ENCODE measurements at places on chromosomes 1 and 21.

DNA sequence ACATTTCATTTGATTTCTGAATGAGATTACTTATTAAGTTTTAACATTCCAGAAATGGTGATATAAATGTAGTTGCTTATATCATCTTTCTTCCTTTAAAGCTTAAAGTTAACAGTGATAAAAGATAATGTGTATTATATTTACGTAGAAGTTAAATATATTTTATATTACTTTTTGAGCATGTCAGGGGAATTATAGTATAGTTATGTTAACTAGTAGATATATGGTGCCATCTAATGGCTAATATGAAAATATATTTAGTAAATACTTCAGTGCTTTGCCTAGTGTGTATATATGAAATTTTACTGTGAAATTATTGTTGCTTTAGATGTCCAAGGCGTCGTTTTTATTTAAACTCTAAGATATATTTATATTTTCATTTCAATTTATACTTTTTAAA, 51.5 kb downstream of the SYT14 start:
- DNase-seq = no peak

DNA sequence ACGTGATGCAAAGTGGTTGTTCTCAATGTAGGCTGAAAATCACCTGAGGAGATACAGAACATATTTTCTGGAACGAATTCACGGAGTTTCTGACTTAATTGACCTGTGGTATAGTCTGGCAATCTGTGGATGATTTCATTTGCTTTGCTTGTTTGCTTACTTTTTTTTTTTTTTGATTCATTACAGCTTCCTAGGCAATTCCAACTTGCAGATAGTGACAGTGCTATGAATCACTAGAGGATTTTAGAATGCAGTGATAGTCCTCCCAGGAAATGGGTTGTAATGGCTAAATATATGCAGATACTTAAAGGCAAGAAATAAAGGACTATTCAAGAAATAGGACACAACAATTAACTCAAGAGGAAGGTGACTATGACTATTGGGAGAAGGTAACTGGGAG, 1378.1 kb upstream of the PRMT6 start:
- DNase-seq = no peak

GRCh38 chr1:117312453-117313138, 54.7 kb upstream of the MAN1A2 start:
- no peak for DNase-seq

GRCh38 chr1:44808063-44808937, at the start of gene BTBD19:
TSS of gene BTBD19 (plus strand) at chr1:44808523. CDS start at chr1:44808821, 298 bp downstream.
- DNase-seq = peak; percentile 78

- DNase-seq = no peak
These were observed 18.9 kb downstream of the EPHX1 start for GRCh38 chr1:225828706-225829345.

GRCh38 chr1:228810878-228811711, 75.8 kb downstream of the RHOU start:
- DNase-seq = no peak

GRCh38 chr1:41073971-41074370, 52.4 kb upstream of the SLFNL1 start:
- no peak for DNase-seq

DNA sequence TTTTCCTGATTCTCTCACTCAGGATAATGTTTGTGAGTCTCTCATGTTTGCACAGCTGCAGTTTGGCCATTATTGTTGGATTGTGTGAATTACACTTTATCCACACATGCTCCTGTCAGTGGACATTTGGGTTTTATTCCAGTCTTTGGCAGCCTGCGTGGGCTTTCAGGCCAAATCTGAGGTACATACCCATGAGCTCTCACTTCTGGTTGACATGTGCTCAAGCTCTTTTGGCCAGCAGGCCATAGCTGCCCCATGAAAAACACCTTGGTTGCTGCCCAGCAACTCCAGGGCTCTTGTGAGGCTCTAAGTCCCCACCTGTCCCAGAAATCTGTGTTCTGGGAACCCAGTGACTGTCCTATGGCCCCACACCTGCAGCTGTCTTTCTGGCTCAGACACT, 124.5 kb upstream of the GALNT2 start:
- no peak for DNase-seq

- no peak for DNase-seq
These were observed 21.1 kb downstream of the SNAP47 start for GRCh38 chr1:227756172-227756959.

- peak; percentile 62 for DNase-seq
These were observed 202.1 kb upstream of the SGIP1 start for GRCh38 chr1:66331658-66332547.

GRCh38 chr1:204410688-204411450, 748 bp downstream of the PPP1R15B start:
- DNase-seq = peak; percentile 25

GRCh38 chr1:241695246-241696171, 43.4 kb downstream of the WDR64 start:
- no peak for DNase-seq

DNA sequence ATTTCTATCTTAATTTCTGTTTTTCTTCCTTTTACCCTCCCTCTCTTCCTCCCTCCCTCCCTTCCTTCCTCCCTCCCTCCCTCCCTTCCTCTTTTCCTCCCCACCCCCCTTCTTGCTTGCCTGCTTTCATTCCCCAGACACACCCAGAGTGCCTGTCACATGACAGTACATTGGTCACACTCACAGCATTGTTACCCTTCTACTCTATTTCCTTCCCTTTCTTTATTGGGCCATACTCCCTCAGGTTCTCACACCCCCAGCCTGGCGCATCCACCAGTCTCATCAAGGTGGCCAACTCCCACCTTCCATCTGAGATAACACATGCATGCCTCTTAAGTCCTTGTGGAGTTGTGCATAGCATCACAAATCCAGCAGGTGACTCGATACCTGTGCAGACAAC, 10.9 kb downstream of the TMPRSS3 start:
- DNase-seq = no peak

DNA sequence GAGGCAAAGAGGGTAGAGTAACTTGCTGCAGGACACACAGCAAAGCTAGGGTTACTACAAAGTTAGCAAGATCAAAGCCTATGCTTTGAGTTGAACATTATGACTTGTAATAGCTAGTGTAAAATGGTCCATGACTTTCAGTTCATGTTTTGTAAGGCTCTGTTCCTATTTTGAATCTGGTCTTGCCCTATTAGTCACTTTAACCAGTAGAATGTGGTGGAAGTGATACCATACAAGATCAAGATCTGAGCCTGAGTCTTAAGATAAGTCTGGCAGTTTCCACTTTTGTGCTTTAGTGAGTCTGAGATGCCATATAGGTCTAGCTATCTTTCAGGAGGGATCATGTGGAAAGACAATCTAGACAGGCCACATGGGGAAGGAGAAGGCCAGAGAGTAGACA, 282.1 kb upstream of the BRINP3 start:
- no peak for DNase-seq

DNA sequence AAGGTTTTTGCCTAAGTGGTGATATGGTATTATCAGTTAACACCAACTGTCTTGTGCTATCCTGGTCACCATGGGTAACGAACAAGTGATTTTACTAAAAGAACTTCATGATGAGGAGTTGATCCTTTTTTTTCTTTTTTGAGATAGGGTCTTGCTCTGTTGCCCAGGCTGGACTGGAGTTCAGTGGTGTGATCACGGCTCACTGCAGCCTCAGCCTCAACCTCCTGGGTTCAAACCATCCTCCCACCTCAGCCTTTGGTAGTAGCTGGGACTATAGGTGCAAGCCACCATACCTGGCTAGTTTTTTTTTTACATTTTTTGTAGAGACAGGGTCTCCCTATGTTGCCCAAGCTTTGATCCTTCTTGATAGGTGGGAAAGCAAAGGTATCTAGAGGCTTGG, 5.1 kb downstream of the METTL13 start:
- no peak for DNase-seq

DNA sequence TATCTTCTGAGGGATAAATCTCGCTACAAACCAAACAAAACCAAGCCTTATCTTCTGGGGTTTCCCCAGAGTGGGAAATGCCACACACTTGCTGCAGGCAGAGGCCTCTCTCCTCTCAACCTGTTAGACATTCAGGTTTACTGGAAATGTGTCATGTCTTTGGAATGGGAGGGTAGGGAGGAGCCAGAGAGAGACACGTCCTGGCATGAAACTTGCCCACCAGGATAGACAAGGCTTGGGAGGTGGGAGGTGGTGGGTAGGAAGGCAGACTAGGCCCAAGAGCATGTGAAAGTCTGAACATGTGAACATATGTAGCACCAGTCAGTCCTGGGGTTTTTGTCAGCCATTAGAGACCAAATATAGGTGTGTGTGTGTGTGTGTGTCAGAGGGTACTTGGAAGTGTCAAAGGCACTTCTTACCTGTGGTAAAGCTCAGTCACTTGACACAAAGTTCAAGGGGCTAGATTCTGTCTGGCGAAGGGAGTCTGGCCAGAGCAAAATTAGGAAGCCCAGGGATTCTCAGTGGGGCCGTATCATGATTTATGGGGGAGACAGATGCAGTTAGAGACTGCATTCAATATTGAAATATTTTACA, 32.4 kb upstream of the PIGC start:
- no peak for DNase-seq

All from retinal pigment epithelial cell (primary cell).